ENCODE measurements at places on chromosomes 7 and 10.
A peak's percentile ranks its signal among the peaks of the same experiment; 100 is the strongest.

- no peak overlapping the region for H3K27ac ChIP-seq
- H3K4me3 ChIP-seq = no peak overlapping the region
- H3K27me3 ChIP-seq = no peaks in the 10 kb centered on the region
Measured at GRCh38 chr10:107826171-107826570, 661.7 kb upstream of the SORCS1 start.

DNA sequence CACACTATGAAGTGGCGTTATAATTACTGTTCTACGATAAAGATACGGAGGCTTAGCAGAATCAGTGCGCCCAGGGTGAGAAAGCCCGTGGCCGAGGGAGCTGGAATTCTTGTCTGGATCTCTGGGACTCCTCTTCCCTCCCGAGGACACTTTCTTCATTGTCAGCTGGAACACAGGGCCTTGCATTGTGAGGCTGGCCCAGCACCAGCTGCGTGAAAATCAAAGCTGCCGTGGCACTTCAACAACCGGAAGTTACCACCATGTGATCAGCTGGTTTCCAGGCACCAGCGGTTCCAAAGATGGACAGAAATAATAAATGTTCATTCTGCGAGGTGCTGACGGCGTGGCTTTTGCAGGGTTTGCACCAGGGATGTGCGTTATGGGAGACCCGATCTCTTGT is 234.0 kb upstream of the PITRM1 start:
- H3K4me3 ChIP-seq = no peak overlapping the region
- no peaks in the 10 kb centered on the region for H3K27me3 ChIP-seq
- H3K36me3 ChIP-seq = no peaks in the 10 kb centered on the region
- DNase-seq = no peak
- no peak overlapping the region for H3K27ac ChIP-seq
- peaks cover 7% of the 10 kb centered on the region for H3K4me1 ChIP-seq

- no peak for DNase-seq
- no peak overlapping the region for H3K4me3 ChIP-seq
- no peaks in the 10 kb centered on the region for H3K36me3 ChIP-seq
- no peak overlapping the region for H3K27ac ChIP-seq
Measured at GRCh38 chr7:147923841-147924240, 666.7 kb upstream of the C7orf33 start.

- H3K27ac ChIP-seq = no peak overlapping the region
- H3K4me1 ChIP-seq = no peaks in the 10 kb centered on the region
- H3K36me3 ChIP-seq = no peaks in the 10 kb centered on the region
- peaks cover 46% of the 10 kb centered on the region for H3K27me3 ChIP-seq
- DNase-seq = no peak
Measured at GRCh38 chr10:43118631-43119415, 19.4 kb upstream of the CSGALNACT2 start.

DNA sequence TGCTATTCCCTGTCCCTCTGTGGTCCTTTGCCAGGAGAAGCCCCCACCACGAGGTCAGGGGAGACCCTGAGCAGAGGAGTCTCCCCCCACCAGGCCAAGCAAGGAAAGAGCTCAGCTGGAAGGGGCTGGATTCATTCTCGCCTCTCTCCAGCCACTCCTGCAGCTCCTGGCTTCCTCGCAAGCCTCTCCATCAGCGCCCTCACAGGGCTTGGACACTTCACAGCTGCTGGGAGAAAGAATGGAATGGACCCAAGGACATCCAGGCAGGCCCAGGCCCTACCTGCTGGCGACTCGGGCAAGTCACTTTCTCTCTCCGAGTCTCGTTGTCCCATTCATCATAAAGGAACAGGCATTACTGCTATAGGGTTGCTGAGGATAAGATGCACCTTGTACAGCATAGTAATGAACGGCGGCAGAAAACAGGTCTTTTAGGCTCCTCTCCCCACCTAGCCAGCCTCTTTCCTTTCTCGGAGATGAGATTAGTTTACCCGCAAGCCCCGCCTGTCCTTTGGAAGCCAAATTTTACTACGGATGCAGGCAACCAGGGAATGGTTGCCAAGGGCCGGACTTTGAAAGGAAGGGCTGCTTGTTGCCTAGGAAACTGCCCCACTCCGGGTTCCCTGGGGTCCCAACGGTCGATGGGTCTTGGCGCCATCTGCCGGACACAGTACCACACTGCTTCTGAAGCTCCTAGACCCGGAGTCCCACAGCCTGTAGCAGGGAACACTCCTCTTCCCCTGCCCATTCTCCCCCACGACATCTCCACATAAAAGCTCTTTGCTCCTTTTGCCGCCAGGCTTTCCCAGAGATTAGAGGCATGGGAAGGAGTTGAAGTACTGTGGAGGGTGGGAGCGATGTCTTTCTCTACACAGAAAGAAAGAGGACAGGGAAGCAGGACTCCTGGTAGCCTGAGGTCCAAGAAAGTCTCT is 22.3 kb downstream of the IMPDH1 start:
- no peaks in the 10 kb centered on the region for H3K36me3 ChIP-seq
- no peak overlapping the region for H3K27ac ChIP-seq
- H3K4me3 ChIP-seq = no peak overlapping the region
- no peaks in the 10 kb centered on the region for H3K4me1 ChIP-seq
- peaks cover 28% of the 10 kb centered on the region for H3K27me3 ChIP-seq

DNA sequence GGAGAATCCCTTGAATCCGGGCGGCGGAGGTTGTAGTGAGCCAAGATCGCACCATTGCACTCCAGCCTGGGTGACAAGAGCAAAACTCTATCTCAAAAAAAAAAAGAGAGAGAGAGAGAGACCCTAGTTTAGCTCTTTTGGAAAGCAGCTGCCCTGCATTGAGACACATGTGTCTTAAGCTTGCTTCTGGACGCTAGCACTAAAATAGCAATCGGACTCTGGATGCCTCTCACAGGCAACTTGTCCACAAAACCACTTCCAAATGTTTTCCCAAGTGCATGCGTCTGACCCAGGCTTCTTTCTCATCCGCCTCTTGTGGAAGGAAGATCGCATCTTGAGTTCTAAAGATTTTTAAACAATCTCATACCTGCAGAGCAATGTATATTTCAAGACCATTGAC is 182.7 kb downstream of the CUX1 start:
- DNase-seq = no peak
- H3K36me3 ChIP-seq = no peaks in the 10 kb centered on the region
- no peaks in the 10 kb centered on the region for H3K4me1 ChIP-seq
- H3K27me3 ChIP-seq = no peaks in the 10 kb centered on the region
- no peak overlapping the region for H3K4me3 ChIP-seq
- H3K27ac ChIP-seq = no peak overlapping the region

- H3K27me3 ChIP-seq = no peaks in the 10 kb centered on the region
- H3K4me3 ChIP-seq = no peak overlapping the region
- no peaks in the 10 kb centered on the region for H3K36me3 ChIP-seq
- no peak for DNase-seq
- H3K4me1 ChIP-seq = peaks cover 8% of the 10 kb centered on the region
Measured at GRCh38 chr7:77316219-77316978, 99.8 kb downstream of the GSAP start.

GRCh38 chr7:96300986-96301385 is 20.9 kb downstream of the SLC25A13 start:
- H3K27ac ChIP-seq = no peak overlapping the region
- H3K36me3 ChIP-seq = no peaks in the 10 kb centered on the region
- DNase-seq = no peak
- no peaks in the 10 kb centered on the region for H3K27me3 ChIP-seq

GRCh38 chr10:25629333-25629732 is 304.7 kb upstream of the MYO3A start:
- no peaks in the 10 kb centered on the region for H3K4me1 ChIP-seq
- DNase-seq = no peak
- no peak overlapping the region for H3K27ac ChIP-seq
- H3K36me3 ChIP-seq = no peaks in the 10 kb centered on the region
- H3K4me3 ChIP-seq = no peak overlapping the region
- peaks cover 10% of the 10 kb centered on the region for H3K27me3 ChIP-seq

DNA sequence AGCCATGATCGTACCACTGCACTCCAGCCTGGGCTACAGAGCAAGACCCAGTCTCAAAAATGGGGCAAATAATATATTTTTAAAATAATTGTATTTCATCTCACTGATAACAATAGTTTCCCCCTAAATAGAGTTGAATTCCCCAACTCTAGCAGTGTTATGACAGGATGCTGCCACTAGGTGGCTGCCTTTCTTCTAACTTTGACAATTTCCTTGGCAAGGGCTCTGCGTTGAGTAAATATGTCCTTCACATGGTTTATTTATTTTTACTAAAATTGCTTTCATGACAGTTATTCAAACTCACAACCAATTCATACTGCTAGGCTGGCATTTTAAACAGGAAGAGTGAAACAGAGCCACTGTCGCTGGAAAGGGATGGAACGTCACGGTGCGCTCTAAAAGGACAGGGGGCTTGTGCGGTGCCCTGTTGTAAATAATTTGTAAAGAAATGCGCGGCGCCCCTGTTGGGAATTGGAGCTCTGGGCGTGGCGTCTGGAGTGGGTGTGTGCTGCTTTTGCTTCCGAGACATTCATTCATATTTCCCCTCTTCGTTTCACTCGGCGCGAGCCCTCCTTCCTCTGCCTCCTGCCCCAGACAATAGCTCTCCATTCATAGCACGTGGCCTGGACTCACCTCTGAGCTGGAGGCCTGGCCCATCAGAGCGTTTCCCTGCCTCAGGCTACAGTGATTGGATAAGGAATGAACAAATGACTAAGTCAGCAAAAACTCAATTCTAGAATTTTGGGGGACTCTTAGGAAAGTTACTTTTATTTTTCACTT is 20.5 kb upstream of the PITRM1 start:
- H3K27me3 ChIP-seq = no peaks in the 10 kb centered on the region
- H3K4me3 ChIP-seq = peak overlapping the region; percentile 67
- peak; percentile 51 for DNase-seq
- peak overlapping the region; percentile 75 for H3K27ac ChIP-seq

GRCh38 chr7:85851571-85852193 is 664.8 kb upstream of the SEMA3D start:
- no peak for DNase-seq
- H3K36me3 ChIP-seq = no peaks in the 10 kb centered on the region
- H3K4me1 ChIP-seq = no peaks in the 10 kb centered on the region
- H3K4me3 ChIP-seq = no peak overlapping the region

- H3K27me3 ChIP-seq = no peaks in the 10 kb centered on the region
- peak; percentile 69 for DNase-seq
- no peak overlapping the region for H3K4me3 ChIP-seq
- H3K27ac ChIP-seq = no peak overlapping the region
- no peaks in the 10 kb centered on the region for H3K36me3 ChIP-seq
- H3K4me1 ChIP-seq = no peaks in the 10 kb centered on the region
Measured at GRCh38 chr10:35563261-35563891, 41.8 kb upstream of the GJD4 start.

DNA sequence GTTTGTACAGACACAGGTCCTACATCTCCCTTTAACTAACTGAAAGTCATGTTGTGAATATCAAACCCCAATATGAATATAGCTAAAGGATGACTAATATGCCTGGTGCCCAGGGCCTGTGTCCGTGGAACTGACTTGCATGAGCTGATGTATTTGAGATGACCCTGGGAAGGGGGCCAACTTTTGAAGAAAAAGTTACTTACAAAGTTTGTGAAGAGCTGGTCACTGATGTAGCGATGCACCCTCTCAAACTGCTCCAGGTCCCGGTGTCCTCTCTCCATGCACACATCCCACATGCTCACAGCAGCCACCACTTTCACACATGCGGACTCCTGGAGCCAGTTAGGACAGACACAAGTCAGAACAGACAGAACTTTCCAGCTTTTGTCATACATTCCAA is 106.2 kb downstream of the ABCC2 start:
- H3K4me3 ChIP-seq = no peak overlapping the region
- no peak overlapping the region for H3K27ac ChIP-seq
- H3K4me1 ChIP-seq = no peaks in the 10 kb centered on the region
- no peaks in the 10 kb centered on the region for H3K27me3 ChIP-seq
- DNase-seq = no peak

- H3K27ac ChIP-seq = no peak overlapping the region
- H3K4me1 ChIP-seq = no peaks in the 10 kb centered on the region
- no peak for DNase-seq
Measured at GRCh38 chr10:28744069-28744768, 66.9 kb downstream of the BAMBI start.

GRCh38 chr7:22343612-22344011 is 13.3 kb downstream of the RAPGEF5 start:
- no peak overlapping the region for H3K27ac ChIP-seq
- H3K36me3 ChIP-seq = peaks cover 16% of the 10 kb centered on the region

- H3K27ac ChIP-seq = no peak overlapping the region
- no peaks in the 10 kb centered on the region for H3K4me1 ChIP-seq
- peaks cover 61% of the 10 kb centered on the region for H3K27me3 ChIP-seq
- H3K4me3 ChIP-seq = no peak overlapping the region
- no peak for DNase-seq
Measured at GRCh38 chr10:15879058-15879457, 18.8 kb upstream of the MINDY3 start.

GRCh38 chr10:86684331-86685097 is 16.2 kb downstream of the LDB3 start:
- no peak overlapping the region for H3K4me3 ChIP-seq
- no peak overlapping the region for H3K27ac ChIP-seq
- no peaks in the 10 kb centered on the region for H3K4me1 ChIP-seq
- H3K27me3 ChIP-seq = peaks cover 47% of the 10 kb centered on the region
- H3K36me3 ChIP-seq = no peaks in the 10 kb centered on the region
- DNase-seq = peak; percentile 58

DNA sequence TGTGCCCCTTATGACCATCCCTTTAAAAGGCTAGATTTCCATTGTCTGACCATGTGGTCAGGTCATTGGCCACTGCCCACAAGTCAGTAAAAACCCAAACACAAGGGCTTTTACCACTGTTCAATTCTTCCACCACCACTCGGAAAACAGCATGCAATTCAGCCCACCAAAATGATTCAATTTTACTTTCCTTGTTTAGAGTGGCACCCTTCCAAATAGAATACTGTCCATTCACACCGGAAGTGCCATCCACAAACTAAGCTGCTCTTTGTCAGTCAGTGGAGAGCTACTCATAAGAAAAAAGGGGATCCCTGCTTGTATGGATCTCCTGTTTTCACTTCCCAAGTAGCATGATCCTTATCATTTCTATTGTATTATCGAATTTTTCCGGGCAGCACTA is 350.7 kb upstream of the MBL2 start:
- no peaks in the 10 kb centered on the region for H3K36me3 ChIP-seq
- no peak overlapping the region for H3K4me3 ChIP-seq
- no peak for DNase-seq
- no peaks in the 10 kb centered on the region for H3K27me3 ChIP-seq

GRCh38 chr10:129958148-129958628 is 5.9 kb downstream of the EBF3 start:
- no peaks in the 10 kb centered on the region for H3K27me3 ChIP-seq
- no peak overlapping the region for H3K27ac ChIP-seq
- DNase-seq = no peak
- no peaks in the 10 kb centered on the region for H3K4me1 ChIP-seq
- H3K36me3 ChIP-seq = no peaks in the 10 kb centered on the region

DNA sequence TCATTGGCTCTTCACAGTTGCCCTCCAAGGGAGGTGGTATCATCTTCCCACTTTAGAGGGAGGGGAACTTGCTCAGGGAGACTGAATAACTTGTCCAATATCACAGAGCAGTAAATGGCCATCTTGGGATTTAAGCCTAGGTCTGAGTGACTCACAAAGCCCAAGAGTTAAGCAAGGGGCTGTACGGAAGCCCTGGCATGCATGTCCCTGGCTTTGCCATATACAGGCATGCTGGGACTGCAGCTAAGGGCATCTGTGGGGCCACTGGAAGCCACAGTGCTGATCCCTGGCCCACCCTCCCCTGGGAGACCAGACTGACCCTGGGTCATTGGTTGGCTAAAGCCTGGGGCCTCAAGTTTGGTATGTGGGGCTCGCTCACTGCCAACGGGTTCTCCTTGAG is 3.1 kb downstream of the VSIR start:
- H3K27me3 ChIP-seq = no peaks in the 10 kb centered on the region
- no peak overlapping the region for H3K27ac ChIP-seq

- no peak for DNase-seq
- no peak overlapping the region for H3K27ac ChIP-seq
- no peaks in the 10 kb centered on the region for H3K4me1 ChIP-seq
Measured at GRCh38 chr7:140745266-140746058, 49.0 kb downstream of the NDUFB2 start.

All from Calu3 (cell line).